ENCODE measurements at places on chromosomes 1 and 21.
A peak's percentile ranks its signal among the peaks of the same experiment; 100 is the strongest.

DNA sequence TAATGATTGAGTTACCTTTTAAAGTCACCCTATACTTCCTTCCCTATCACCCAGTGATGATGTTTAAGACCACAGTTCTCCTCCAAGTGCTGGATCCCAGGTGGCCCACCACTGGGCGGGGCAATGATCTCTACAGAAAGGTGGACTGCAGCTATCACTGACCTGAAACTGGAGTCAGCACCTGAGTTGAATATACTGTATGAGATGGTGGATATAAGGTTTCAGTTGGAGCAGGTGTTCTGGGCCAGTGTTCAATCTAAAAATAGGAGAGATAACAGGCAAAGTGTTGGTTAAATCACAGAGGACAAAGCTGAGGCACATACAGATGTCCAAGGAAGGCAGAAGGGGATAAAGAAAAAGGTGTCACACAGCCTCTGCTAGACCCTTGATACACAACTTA, 96.6 kb downstream of the SIPA1L2 start:
- DNase-seq = no peak

GRCh38 chr1:58515794-58516401, 30.6 kb downstream of the OMA1 start:
- DNase-seq = peak; percentile 74

DNA sequence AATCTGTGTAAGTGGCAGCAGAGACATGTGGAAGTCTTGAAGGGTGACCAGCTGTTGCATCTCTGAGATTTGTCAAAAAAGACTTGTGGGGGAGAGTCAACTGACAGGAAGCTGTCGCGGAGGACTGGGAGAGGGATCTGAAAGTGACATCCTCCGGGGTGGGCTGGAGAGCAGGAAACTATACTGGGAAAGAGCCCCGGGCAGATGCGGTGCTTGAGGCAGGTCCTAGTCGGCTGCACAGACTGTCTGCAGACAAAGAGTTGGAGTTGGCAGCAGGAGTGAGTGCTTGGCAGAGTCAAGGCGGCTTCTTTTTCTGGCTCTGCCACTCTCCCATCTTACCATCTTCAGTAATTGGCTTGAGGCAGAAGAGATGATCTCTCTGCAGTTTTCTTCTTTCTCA, 294.0 kb upstream of the C1orf87 start:
- no peak for DNase-seq

DNA sequence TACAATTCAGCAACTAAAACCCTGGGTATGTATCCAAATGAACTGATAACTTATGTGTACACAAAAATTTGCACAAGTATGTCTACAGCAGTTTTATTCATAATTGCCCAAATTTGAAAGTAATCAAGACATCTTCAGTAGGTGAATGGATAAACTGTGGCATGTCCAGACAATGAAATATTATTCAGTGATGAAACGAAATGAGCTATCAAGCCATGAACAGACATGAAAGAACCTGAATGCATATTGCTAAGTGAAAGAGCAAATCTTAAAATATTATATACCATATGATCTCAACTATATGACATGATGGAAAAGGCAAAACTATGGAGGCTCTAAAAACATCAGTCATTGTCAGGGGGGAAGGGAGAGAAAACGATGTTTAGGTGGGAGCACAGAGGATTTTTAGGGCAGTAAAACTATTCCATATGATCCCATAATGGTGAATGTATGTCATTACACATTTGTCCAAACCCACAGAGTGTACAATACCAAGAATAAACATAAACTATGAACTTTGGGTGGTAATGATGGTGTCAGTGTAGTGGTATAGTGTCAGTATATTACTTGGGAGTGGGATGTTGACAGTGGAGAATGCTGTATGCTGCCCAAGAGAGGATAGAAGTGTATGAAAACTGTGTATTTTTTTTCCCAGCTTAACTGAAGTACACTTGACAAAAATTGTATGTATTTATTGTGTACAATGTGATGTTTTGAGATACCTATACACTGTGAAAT, 92.8 kb upstream of the PPP2R5A start:
- no peak for DNase-seq

- DNase-seq = no peak
These were observed 36.9 kb upstream of the C1orf105 start for GRCh38 chr1:172383536-172383935.

DNA sequence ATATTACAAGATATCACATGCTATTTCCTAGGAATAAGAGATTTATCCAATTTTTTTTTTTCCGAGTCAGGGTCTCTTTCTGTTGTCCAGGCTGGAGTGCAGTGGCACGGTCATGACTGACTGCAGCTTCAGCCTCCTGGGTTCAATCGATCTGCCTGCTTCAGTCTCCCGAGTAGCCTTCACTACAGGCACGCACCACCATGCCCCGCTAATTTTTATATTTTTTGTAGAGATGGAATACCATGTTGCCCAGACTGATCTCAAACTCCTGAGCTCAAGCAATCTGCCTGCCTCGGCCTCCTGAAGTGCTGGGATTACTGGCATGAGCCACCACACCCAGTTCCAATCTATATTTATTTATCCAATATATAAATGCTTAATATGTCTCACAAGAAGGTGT, 18.0 kb upstream of the WDTC1 start:
- no peak for DNase-seq

DNA sequence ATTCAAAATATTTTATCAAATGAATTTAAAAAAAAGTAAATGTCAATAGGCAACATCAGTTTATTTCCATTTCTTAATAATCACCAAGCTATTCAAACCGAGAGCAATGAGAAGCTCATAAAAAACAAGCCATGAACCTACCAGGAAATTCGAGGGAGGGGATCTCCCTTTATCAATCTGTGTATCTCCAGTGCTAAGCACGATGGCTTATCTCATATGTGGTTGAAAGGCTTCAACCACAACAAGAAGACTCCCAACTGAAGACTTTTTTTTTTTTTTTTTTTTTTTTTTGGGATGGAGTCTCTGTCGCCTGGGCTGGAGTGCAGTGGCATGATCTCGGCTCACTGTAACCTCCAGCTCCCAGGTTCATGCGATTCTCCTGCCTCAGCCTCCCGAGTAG, 833.3 kb downstream of the USP25 start:
- no peak for DNase-seq

- no peak for DNase-seq
These were observed 824.8 kb downstream of the ADGRL2 start for GRCh38 chr1:82625537-82625936.

DNA sequence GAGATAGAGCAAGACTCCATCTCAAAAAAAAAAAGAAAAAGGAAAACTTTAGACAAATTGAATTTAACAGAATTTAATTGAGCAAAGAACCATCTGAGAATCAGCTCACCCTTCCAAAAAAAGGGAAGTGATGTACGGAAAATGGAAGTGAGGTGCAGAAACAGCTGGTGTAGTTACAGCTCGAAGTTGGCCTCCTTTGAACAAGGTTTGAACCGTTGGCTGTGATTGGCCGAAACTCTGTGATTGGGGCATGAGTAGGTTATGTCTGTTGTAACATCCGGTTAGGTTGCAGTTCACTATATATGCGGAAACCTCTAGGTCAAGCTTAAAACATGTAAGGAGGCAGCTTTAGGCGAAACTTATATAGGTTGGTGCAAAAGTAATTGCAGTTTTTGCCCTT, 97.9 kb upstream of the KIF26B start:
- no peak for DNase-seq

- no peak for DNase-seq
These were observed 3.5 kb upstream of the SPEN start for GRCh38 chr1:15843826-15844572.

DNA sequence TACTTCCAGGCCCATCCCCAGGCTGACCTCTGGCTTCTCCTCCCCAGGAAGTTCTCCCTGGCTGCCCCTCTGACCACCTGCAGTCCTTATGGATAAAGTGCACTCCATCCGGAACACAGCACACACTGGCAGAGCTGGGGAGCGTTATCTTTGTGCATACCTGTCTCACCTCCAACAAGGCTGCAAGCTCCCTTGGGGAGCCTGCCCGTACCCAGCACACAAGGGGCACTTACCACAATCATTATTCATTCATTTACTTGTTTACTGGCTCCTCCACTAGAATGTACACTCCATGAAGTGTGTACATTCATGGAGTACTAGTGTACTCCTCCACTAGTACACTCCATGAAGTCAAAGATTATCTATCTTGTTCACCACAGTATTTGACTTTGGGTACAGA, 30.3 kb downstream of the GLIS1 start:
- DNase-seq = no peak

- no peak for DNase-seq
These were observed 2.1 kb downstream of the LRRC42 start for GRCh38 chr1:53948291-53948690.

GRCh38 chr1:234373959-234374254, 651 bp downstream of the COA6 start:
- no peak for DNase-seq

GRCh38 chr1:205878026-205878425, 28.1 kb upstream of the PM20D1 start:
- no peak for DNase-seq

DNA sequence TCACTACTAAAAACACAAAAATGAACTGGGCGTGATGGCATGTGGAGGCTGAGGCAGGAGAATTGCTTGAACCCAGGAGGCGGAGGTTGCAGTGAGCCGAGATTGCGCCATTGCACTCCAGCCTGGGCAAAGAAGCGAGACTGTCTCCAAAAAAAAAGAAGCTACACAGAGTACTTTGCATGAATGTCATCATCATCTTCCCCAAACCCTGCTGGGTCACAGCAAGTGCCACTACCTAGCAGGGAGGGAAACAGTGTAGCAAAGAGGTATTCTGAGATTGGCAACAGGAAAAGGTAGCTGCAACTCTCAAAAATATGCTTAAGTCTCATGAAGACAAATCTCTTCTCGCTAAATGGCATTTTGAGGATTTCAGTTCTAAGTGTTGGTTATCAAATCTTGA, 12.8 kb downstream of the NDC1 start:
- no peak for DNase-seq

GRCh38 chr1:222357252-222357651, 190.7 kb downstream of the HHIPL2 start:
- no peak for DNase-seq

DNA sequence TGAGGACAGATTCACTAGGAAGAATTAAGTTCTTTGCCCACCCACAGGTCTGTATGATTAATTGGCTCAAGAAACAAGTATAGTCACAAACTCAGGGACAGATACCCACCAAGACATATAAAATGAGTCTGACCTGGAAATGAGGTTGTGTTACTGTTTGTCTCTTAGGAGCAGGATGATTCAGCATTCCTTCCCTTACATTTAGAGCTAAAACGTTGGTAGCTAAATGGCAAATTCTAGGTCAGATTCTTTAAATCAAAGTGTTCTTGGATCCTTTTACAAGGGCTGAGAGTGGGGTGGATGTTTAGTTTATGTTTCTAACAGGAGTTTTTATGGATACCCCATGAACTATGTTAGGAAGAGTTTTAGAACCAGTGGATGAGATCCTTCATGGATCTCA, 4.7 kb downstream of the RIMKLA start:
- DNase-seq = no peak

DNA sequence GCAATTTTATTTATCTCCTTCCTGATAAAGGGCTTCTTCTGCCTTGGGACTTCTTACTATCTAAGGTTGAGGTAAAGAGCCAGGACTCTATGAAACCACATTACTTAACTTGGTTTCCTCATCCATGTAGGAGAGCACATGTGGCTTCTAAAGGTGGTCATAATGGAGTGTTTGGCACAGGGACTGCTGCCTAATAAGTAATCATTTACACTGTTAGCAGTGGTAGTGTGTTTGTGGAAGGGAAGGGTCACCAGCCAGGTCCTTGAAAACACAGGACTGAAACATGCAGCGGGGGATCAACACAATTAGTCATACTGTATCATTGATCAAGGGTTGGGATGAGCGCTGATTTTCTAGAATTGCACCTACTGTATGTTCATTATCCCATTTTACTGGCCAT, 59.6 kb downstream of the UCK2 start:
- DNase-seq = no peak

GRCh38 chr1:178847396-178847849, 23.5 kb downstream of the ANGPTL1 start:
- peak; percentile 26 for DNase-seq

- no peak for DNase-seq
These were observed 122.2 kb downstream of the ZBTB18 start for GRCh38 chr1:244173240-244173639.

DNA sequence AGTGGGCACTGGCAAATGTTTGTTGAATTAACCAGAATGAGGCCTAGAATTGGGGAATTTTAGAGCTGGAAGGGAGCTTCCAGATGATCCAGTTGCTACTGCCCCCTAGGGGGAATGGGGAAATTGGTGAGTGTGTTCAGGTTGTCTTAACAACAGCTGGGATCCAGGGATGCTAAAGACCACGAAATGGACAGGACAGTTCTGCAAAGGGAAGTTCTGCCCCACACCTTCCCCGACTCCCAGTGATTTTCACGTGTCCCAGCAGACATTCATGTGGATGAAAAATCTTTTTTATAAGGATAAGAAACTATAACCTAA, 33.9 kb downstream of the TRIM62 start:
- DNase-seq = no peak

GRCh38 chr1:227540170-227541098, 22.9 kb upstream of the ZNF678 start:
- DNase-seq = no peak

- DNase-seq = no peak
These were observed 23.9 kb downstream of the IFNAR1 start for GRCh38 chr21:33348706-33349105.

DNA sequence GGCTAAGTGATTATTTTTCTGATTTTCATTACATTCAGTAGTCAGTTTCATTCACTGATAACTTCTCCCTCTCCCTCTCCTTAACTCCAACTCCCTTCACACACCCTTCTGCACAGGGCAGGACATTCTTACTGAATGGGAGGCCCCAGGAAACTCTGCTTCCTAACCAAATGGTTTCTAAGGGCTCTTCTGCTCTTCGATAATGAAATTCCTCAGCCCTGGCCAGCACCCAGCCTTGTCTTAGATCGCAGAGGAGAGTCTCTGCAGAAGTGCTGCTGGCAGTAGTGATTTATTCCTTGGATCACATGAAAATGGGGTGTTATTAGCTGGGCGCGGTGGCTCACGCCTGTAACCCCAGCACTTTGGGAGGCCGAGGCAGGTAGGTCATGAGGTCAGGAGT, 16.4 kb downstream of the PLEKHM2 start:
- DNase-seq = no peak

- no peak for DNase-seq
These were observed 83.4 kb downstream of the ASH1L start for GRCh38 chr1:155479205-155479604.

GRCh38 chr1:63908016-63908415, 134.2 kb downstream of the ROR1 start:
- no peak for DNase-seq
